ENCODE measurements at places on chromosomes 12 and 14. TPM values are rescaled to one million over a fixed set of nuclear protein-coding genes. Genes with fewer than 3 reads are reported as not detected.

DNA sequence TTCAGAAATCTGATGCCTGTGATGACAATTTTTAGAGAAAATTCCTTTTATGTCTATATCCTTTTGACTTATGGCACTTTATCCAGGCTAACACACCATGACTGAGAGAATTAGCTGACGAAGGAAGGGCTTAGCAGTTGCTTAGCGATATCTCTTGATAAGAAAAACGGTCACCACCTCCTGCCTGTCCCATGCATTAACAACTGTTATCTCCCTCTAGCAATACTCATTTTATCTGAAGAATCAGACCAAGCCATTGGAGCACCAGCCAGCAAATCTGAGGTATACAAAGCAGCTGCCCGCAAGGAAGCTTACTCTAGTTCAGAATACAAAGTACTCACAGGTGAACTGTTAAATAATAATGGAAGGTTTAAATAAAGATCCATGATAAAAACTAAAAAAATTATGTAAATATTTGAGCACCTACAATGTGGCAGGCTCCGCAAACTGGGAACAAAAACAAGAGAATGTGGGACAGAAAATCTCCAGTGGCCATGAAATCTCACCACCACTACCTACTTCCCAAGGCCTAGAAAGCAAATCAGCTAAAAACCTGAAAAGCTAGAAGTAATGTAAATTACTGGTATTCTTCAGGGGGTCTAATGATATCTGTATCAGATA is 24.3 kb downstream of the PPM1H start:
- H3K36me3 ChIP-seq, result no peaks in the 10 kb centered on the region
- no peaks in the 10 kb centered on the region for H3K4me1 ChIP-seq
- peak; percentile 5 for DNase-seq
- H3K27me3 ChIP-seq, result peaks cover 3% of the 10 kb centered on the region

DNA sequence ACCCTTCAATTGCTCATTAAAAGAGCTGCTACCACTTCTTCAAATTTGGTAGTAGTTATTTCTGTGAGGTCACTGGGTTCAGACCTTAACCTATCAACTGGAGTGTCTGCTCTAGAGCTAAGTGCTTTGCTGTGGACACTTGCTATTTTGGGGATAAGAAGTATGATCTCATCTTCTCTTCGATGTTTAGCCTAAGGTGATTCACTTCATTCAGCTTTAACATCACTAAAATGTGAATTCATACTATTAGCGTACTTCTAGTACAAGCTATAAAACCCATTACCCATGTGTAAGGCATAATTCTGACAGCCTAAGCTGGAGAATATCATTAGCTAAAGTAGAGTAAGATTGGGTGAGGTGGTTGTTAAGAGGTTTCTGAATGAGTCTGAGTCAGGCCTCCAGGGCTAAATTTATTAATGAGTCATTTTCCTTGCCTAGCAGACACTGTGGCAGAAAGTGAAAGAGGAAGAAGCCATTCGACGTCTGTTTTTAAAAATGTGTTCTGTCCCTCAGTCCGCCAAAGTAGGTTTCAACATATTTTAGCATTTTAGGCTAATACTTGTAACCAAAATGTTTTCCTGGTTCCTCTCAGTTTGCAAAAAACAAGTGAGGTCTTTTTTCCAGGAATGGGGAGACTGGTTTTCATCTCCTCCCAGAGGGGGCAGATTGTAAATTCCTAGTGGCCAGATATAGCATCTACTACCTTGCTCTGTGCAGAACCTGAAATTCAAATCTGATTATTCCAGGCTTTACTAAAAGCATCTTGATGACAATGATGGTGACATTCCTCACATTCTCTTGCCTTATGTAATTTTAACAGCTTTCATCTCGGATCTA is 103.6 kb downstream of the SSPN start:
- peak; percentile 80 for DNase-seq
- no peaks in the 10 kb centered on the region for H3K36me3 ChIP-seq
- peak overlapping the region; percentile 71 for H3K27ac ChIP-seq

GRCh38 chr14:45246691-45247090 is 6.3 kb downstream of the MIS18BP1 start:
- DNase-seq, result no peak
- no peaks in the 10 kb centered on the region for H3K36me3 ChIP-seq
- H3K27me3 ChIP-seq, result no peaks in the 10 kb centered on the region
- no peak overlapping the region for H3K27ac ChIP-seq

DNA sequence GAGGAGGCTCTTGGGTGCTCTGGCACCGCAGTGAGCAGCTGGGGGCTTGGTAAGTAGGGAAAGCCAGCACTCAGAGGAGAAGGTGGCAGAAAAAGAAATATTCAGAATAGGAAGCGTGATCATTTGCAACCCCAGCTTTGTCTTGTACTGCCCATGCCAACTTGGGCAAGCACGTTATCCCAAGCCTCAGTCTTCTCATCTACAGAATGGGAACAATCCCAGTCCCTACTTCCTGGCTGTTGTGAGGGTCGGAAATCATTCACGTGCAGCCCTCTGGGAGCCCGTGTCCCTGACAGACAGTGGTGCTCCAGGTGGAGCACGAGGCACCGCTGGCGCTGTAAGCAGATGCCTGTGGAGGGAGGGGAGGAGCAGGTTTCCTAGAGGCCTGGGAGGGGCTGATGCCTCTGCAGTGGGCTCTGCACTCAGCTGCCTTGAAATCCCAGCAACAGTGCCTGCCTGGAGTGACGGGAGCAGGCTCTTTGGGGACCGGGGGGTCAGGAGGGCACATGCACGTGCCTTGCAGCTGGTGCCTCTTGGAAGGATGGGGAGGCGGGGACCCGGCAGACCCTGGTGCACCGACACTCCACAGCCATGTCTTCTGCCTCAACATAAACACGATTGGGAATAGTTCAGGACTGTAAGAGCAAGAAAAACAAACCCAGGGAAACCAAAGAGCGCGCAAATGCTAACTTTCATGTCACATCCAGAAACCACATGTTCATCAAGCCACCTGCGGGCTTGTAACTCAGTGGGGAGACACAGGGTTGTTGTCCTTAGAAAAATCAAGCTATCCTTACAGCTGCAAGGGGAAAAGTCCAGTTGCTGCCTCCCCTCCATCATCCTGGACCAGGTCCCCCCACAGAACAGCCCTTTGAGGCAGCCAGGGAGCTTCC is 86.5 kb upstream of the DIO3 start:
- no peak for DNase-seq
- no peaks in the 10 kb centered on the region for H3K4me1 ChIP-seq
- no peaks in the 10 kb centered on the region for H3K27me3 ChIP-seq
- H3K36me3 ChIP-seq, result no peaks in the 10 kb centered on the region
- no peak overlapping the region for H3K27ac ChIP-seq

GRCh38 chr12:52209321-52209720 is 17.5 kb upstream of the KRT80 start:
- peaks cover 7% of the 10 kb centered on the region for H3K4me1 ChIP-seq
- no peaks in the 10 kb centered on the region for H3K36me3 ChIP-seq
- DNase-seq, result no peak

DNA sequence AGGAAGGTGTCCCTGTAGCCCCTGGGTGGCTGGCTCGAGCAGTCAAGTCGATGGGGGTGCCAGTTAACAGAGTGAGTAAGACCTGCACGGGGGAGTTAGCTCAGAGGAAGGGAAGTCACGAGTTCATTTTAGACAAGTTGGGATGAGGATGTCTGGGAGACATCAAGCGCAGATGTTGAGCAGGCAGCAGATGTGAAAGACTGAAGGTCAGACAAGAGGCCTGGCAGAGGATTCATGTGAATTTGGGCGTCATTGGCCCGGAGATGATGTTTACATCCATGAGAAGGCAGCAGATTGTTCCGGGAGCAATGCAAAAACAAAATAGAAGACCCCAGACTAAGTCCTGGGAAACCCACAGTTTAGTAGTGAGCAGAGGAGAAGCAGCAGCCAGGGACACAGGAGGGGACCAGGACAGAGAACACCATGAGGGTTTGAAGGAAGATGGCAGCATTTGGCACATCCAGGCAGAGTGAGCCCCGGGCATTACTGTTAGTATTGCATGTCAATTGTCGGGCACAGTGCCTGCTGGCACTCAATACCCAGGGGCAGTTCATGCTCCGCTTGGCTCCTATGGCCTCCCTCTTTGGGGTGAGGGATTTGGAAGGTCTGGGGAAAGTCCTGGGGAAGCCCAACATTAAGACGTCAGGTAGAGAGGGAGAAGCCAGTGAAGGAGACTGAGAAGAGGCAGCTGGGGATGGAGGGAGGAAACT is 15.1 kb downstream of the LTBP2 start:
- DNase-seq, result no peak
- H3K27ac ChIP-seq, result no peak overlapping the region
- H3K36me3 ChIP-seq, result peaks cover 19% of the 10 kb centered on the region
- H3K4me1 ChIP-seq, result peaks cover 29% of the 10 kb centered on the region
- H3K4me3 ChIP-seq, result no peak overlapping the region

GRCh38 chr12:71599210-71599609 is 64.4 kb downstream of the ZFC3H1 start:
- peaks cover 2% of the 10 kb centered on the region for H3K27me3 ChIP-seq
- H3K4me1 ChIP-seq, result no peaks in the 10 kb centered on the region
- no peak overlapping the region for H3K27ac ChIP-seq
- H3K36me3 ChIP-seq, result no peaks in the 10 kb centered on the region
- no peak overlapping the region for H3K4me3 ChIP-seq

DNA sequence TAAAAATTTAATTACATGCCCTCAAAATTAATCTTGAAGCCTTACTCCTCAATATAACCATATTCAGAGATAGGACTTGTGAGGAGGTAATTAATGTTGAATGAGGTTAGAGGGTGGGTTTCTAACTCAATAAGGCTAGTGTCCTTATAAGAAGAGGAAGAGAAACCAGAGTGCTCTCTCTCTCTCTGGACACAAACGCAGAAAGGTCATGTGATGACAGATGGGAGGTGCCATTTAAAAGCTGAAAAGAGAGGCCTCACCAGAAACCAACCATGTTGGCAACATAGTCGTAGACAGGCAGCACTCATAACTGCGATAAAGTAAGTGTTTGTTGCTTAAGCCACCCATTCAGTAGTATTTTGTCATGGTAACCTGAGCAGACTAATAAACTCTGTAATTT is 378.5 kb upstream of the LMO3 start:
- H3K4me1 ChIP-seq, result no peaks in the 10 kb centered on the region
- no peak overlapping the region for H3K4me3 ChIP-seq
- H3K27ac ChIP-seq, result no peak overlapping the region
- DNase-seq, result no peak

DNA sequence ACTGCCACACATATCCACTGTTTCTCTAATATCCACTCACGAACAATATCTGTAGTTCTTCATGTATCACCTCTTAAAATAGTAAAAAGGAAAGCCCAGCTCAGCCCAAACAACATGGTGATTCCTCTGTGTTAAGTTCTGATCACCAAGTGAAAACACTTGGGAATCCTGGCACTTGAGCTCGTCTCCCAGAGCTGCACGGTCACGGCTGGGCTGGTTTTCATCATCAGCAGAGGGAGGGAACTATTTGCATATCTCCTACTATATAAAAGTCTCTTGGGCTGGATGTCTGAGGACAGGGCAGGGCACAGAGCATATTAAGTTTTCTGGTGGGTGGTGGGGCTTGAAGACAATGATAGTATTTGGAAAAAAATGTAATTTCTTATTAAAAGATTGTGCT is 870.6 kb downstream of the TMEM121 start:
- H3K36me3 ChIP-seq, result no peaks in the 10 kb centered on the region
- no peaks in the 10 kb centered on the region for H3K27me3 ChIP-seq
- no peak overlapping the region for H3K4me3 ChIP-seq

DNA sequence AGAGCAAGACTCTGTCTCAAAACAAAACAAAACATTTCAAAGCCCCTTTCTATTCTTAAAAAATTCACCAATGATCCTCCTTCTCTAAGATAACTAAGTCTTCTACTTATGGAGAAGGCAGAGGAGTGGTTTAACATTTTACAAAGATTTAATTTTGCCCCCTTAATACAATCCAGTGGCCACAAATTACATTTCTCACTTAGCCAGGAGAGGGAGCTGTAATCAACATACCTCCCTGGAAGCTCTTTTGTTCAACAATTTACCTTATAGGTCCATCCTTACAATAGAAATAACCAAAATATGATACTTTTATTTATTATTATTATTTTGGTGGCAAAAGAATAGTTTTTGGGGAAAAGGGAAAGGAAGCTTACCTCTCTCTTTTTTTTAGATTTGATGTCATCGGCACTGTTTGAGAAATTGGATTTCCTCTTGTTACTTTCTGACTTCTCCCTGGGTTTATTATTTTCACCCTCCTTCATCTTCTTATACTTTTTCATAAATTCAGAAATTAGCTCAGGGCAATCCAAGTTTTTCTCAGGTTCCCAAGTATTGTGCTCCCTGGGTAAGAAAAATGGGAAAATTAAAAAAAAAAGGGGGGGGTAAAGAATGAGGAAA is 28.1 kb downstream of the CBX5 start:
- H3K36me3 ChIP-seq, result peaks cover 7% of the 10 kb centered on the region
- H3K4me3 ChIP-seq, result no peak overlapping the region
- no peak overlapping the region for H3K27ac ChIP-seq
- no peaks in the 10 kb centered on the region for H3K27me3 ChIP-seq
- DNase-seq, result peak; percentile 67

GRCh38 chr14:98963610-98964009 is 308.4 kb downstream of the BCL11B start:
- H3K4me1 ChIP-seq, result no peaks in the 10 kb centered on the region
- no peaks in the 10 kb centered on the region for H3K36me3 ChIP-seq
- no peak overlapping the region for H3K27ac ChIP-seq
- H3K4me3 ChIP-seq, result no peak overlapping the region

GRCh38 chr12:84507956-84508850 is 404.4 kb downstream of the SLC6A15 start:
- no peaks in the 10 kb centered on the region for H3K27me3 ChIP-seq
- H3K4me1 ChIP-seq, result no peaks in the 10 kb centered on the region
- no peaks in the 10 kb centered on the region for H3K36me3 ChIP-seq
- no peak for DNase-seq
- H3K4me3 ChIP-seq, result no peak overlapping the region
- no peak overlapping the region for H3K27ac ChIP-seq

GRCh38 chr14:35362911-35363374 is 41.6 kb downstream of the NFKBIA start:
- H3K36me3 ChIP-seq, result no peaks in the 10 kb centered on the region
- peak; percentile 93 for DNase-seq
- peak overlapping the region; percentile 57 for H3K27ac ChIP-seq
- peaks cover 25% of the 10 kb centered on the region for H3K4me1 ChIP-seq

- no peak overlapping the region for H3K4me3 ChIP-seq
- no peak overlapping the region for H3K27ac ChIP-seq
- peaks cover 12% of the 10 kb centered on the region for H3K4me1 ChIP-seq
These were observed 3.0 kb upstream of the GPR162 start for GRCh38 chr12:6818645-6819044.

DNA sequence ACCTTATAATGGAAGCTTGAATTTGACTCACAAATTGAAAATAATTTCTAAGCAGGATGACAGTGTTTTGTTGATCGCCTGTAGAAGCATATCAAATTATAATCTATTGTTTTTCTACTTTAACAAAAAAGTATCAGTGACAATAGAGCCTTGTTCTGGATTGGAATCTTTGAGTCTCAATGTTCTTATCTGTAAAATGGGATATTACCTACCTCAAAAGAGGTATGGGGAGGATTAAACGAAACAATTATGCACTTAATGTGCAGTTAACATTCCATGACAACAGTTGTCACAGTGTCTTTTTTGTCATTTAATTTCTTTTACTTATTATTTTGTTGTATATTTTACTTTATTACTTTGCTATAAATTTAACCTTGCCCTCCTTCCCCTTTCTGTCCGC is 1.1 kb downstream of the RTRAF start:
- no peak for DNase-seq
- H3K36me3 ChIP-seq, result peaks cover 4% of the 10 kb centered on the region
- peak overlapping the region; percentile 58 for H3K4me3 ChIP-seq
- no peak overlapping the region for H3K27ac ChIP-seq
- H3K27me3 ChIP-seq, result no peaks in the 10 kb centered on the region
- H3K4me1 ChIP-seq, result peaks cover 14% of the 10 kb centered on the region

Gene AICDA
- not detected for total RNA-seq

Gene DPPA3
- not detected for total RNA-seq

Gene ATN1
- total RNA-seq, result 122 TPM

Gene GPR84
- total RNA-seq, result not detected

Gene PPM1H
- total RNA-seq, result 4.9 TPM

Gene LTBP2
- total RNA-seq, result 264 TPM

Gene DRAM1
- 42.4 TPM for total RNA-seq

Gene LRRK2
- total RNA-seq, result 1.3 TPM
